Bronchus fibroblast of lung (primary cell): ENCODE measurements at places on chromosomes 6 and 20. TPM values are rescaled to one million over a fixed set of nuclear protein-coding genes. Genes with fewer than 3 reads are reported as not detected.

The RIPPLY2 gene
- total RNA-seq, result 0.74 TPM in 1 of 2 replicates, not detected in the other

The GJA10 gene
- not detected in 2 replicates for total RNA-seq

The TMEM74B gene
- total RNA-seq, result not detected in 2 replicates

The LAMA4 gene
- total RNA-seq, result 52.0 and 68.4 TPM in 2 replicates

The AGPAT4 gene
- total RNA-seq, result 5.5 and 6.2 TPM in 2 replicates

The IPCEF1 gene
- under 0.01 TPM in 1 of 2 replicates, not detected in the other for total RNA-seq

The IL17A gene
- total RNA-seq, result not detected in 2 replicates

The ULBP3 gene
- 15.9 and 18.5 TPM in 2 replicates for total RNA-seq

The C6orf15 gene
- total RNA-seq, result not detected in 2 replicates

The SFTA2 gene
- not detected in 2 replicates for total RNA-seq

The HLA-DOA gene
- total RNA-seq, result not detected in 2 replicates

The TRIM40 gene
- total RNA-seq, result not detected in 2 replicates

The SLC25A27 gene
- total RNA-seq, result 2.4 TPM in 2 replicates

The TUBB2B gene
- 40.7 and 41.9 TPM in 2 replicates for total RNA-seq

The ASIP gene
- not detected in 2 replicates for total RNA-seq

The LRRN4 gene
- total RNA-seq, result 0.15 TPM in 1 of 2 replicates, not detected in the other

The SRSF12 gene
- 0.34 and 0.45 TPM in 2 replicates for total RNA-seq

The BPIFB4 gene
- not detected in 2 replicates for total RNA-seq

The CCN5 gene
- total RNA-seq, result 1.6 and 3.4 TPM in 2 replicates

The CRISP2 gene
- not detected in 2 replicates for total RNA-seq

The PLCB4 gene
- 1.3 and 1.8 TPM in 2 replicates for total RNA-seq

The SLC16A10 gene
- total RNA-seq, result under 0.01 TPM in 2 replicates

The DPPA5 gene
- not detected in 2 replicates for total RNA-seq

The C20orf144 gene
- total RNA-seq, result 0.30 and 0.84 TPM in 2 replicates

The SLC17A9 gene
- 20.2 and 21.3 TPM in 2 replicates for total RNA-seq

The GTSF1L gene
- total RNA-seq, result not detected in 2 replicates

The SOX18 gene
- total RNA-seq, result 0.17 TPM in 1 of 2 replicates, not detected in the other

The BMP2 gene
- total RNA-seq, result 2.2 and 3.2 TPM in 2 replicates

The TM9SF4 gene
- total RNA-seq, result 24.9 and 28.1 TPM in 2 replicates

The RIPOR2 gene
- 0.30 and 0.67 TPM in 2 replicates for total RNA-seq
